Hypothalamus (tissue), 51 donors: ENCODE measurements at places on chromosomes 2 and 18.

- DNase-seq: no peak
These were observed 8.5 kb downstream of the UXS1 start for GRCh38 chr2:106185475-106186184.

- DNase-seq: no peak
These were observed 3.7 kb upstream of the ADI1 start for GRCh38 chr2:3522961-3523421.

DNA sequence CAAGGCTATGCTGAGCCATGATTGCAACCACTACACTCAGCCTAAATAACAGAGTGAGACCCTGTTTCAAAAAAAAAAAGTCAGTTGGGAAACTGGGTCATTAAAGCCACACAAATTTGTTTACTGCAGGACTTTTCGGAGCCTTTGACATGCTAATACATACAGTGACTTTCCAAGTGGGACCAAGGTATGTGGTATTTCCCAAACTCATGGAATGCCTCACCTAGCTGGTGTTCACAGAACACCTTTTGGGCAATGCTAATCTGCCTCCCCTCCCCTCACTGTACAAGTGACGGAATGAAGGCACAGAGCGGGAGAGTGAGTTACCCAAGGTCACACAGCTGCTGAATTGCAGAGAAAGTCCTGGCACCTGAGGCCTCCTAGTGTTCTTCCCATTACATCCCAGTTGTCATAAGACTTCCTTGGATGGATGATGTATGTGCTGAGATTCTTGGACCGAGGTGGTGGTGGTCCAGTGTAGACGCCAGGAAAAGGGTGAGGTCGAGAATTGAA, 30.7 kb downstream of the ATOH8 start:
- DNase-seq: no peak

DNA sequence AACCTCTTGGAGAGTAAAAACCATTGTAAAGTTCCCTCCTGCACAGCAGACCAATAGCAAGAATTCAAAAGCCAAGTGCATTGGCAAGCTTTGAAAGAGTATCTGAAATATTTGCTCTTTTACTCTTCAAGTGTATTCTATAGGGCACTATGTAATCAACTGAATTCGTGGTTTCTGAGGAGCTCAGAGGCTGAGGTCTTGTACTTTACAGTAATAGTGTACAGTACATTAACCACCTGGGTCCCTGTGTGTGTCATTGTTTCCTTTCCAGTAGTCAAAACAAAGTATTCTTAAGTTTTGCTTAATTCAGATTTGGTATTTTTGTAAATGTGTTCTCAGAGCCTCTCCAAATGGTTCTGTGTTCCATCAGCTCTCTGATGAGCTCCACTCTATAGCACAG, 769.7 kb downstream of the LRRTM4 start:
- DNase-seq: no peak

- DNase-seq: no peak
These were observed 54.3 kb upstream of the SLC66A3 start for GRCh38 chr2:11100976-11101375.
